IPS DF 19.7 (cell line): ENCODE measurements at places on chromosomes 13 and 19.

GRCh38 chr13:80742033-80742432 lies 401.1 kb upstream of the SPRY2 start:
- no peak for DNase-seq

DNA sequence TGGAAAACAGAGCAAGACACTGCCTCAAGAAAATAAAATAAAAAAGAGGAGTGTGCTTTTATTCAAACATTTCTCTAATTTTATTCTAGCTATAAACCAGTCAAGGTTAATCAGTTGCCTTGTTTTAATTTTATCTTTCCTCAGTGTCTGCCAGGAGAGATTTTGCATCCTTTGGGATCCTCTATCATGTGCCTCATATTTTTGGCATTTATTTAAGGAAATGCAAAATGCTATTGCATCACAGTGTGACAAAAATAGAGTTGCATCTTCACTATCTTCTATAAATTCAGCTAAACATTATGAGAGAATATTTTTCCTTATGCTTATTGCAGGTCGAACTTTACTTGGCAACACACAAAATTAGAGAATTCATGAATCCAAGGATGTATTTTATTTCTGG lies 639.0 kb upstream of the KLF12 start:
- no peak for DNase-seq

- DNase-seq: no peak
Observed at GRCh38 chr19:40150170-40150569, 41.1 kb upstream of the MAP3K10 start.

DNA sequence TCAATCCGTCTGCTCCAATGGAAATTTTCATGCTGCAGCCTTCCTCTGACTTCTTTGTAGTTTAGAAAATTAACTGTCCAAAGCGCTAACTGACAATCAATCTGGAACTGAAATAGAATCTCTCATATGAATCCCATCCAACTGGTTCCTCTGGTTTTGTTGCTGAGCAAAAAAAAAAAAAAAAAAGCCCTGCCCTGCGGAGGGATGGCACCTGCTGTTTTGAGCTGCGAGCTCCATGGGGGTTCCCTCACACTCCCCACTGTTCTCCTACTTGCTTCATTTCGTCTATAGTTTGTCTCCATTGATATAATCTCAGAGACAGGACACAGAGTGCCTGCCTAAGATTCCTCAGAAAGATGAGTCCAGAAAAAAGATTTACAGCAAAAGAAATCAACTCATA lies 33.4 kb downstream of the FAAP24 start:
- no peak for DNase-seq

DNA sequence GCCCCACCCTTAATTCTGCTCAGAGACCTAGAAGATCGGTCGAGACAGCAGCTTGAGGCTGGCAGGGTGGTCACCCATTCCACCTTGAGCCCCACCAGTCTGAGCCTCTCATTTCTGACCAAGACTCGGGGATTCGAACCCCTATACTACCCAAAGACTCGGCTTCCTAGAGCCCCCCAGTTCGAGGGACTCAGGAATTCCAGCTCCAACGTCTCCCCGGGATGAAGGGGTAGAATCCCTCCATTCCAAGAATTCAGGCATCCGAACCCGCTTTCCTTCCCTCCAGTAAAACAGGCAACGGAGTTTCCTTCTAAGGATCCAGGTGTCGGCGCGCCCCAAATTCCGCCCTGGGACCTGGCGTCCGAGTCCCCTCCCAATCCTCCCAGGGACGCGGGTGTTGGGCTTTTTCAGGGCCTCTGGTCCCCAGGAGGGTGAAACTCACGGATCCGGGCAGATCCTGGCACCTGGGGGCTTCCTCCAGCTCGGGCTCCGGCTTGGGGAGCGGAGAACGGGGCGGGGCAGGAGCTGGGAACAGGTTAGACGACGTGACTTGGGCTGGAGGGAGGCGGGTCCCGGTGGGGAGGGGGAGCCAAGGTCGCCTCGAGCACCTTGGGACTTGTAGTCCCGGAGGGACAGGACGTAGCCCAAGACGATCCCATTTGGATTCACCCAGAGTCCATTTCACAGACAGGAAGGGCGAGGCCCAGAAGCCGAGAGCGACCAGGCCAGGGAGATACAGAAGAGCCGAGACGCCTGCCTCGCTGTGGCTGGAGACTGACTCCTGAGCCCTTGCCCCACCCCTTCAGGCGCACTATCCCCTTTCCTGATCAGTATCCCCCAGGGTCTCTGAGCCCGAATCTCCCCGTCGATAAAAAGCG lies at the start of gene PPP1R13L:
PPP1R13L (minus strand) TSS at position 513 of the 878 bp plus-strand sequence. CDS start 6,751 bp downstream, outside the sequence.
- DNase-seq: no peak

DNA sequence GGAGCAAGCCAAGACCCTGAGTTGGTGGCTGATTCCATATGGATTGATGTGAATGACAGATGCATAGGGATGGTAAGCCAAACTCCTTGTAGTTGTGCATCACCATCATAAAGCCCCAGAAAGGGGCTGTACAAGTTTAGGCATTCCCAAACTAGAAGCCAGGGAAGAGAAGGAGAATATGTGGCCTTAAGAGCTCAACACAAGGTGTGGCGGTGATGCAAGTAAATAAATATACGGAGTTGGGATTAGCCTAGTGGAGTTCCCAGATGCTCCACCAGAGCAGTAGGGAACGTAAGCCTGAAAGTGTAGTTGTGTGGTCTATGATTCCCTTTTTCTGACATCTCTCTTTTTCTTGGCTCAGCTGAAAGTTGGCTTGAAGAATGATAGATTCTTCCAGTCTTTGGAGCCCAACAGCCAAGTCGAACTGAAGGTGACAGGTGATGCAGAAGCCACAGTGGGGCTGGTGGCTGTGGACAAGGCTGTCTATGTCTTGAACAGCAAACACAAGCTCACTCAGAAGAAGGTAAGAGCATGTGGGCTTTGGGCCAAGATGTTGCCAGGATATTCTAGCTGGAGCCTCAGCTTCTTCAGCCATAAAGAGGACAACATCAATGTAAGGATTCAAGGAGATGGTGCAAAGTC lies 30.1 kb downstream of the RDH8 start:
- DNase-seq: no peak

DNA sequence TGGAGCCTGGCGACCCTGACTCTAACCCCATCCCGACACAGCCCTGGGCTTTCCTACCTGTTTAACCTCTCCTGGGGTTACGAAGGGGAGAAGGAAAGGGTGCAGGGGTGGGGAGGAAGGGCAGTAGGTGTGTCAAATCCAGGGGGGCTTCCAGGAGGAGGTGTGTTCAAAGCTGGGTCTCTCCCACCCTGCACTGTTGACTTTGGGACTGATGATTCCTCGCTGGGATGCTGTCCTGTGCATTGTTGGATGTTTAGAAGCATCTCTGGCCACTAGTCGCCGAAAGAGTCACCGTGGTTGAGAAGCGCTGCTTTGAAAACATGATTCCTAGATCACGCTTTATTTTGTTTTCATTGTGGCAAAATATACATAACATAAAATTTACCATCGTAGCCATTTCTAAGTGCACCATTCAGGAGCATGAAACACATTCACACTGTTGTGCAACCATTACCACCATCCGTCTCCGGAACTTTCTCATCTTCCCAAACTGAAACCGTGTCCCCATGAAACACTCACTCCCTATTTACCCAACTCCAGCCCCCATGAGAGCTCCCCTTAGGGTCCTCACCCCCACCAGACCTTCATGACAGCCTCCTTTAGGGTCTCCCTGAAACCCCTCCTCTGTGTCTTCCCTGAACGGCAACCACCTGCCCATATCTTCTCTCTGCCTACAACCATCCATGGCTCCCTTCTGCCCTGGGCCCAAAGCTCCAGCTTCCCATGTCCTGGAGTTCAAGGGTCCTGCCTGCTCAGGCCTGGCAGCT lies 4.4 kb upstream of the FCER2 start:
- no peak for DNase-seq

DNA sequence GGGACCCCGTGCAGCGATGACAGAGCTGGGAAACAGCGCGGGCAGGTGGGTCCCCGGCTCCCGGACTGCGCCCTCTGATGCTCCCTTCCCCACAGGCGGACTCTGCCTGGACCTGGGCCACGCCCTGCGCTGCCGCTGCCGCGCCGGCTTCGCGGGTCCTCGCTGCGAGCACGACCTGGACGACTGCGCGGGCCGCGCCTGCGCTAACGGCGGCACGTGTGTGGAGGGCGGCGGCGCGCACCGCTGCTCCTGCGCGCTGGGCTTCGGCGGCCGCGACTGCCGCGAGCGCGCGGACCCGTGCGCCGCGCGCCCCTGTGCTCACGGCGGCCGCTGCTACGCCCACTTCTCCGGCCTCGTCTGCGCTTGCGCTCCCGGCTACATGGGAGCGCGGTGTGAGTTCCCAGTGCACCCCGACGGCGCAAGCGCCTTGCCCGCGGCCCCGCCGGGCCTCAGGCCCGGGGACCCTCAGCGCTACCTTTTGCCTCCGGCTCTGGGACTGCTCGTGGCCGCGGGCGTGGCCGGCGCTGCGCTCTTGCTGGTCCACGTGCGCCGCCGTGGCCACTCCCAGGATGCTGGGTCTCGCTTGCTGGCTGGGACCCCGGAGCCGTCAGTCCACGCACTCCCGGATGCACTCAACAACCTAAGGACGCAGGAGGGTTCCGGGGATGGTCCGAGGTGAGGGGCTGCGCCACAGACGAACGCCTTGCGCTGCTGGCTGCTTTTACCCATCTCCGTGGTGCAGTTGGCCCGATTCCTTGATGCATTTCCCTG lies 7.8 kb upstream of the SELENOV start:
- no peak for DNase-seq

DNA sequence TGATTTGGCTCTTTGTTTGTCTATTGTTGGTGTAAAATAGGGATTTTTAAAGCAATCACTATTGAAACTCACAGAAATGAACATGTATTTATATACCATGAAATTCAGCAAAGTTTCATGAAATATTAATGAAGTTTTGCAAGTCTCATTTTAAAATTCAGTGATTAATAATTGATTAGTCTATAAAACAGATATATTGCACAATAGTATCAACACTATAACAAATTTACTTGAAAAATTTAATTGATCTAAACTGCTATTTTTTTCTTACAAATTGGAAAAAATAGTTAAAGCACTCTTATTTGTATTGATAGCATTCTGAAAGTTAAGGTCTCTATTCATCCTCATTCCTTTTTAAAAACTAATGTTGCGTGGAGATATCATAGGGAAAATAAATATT lies 121.0 kb upstream of the PCDH9 start:
- DNase-seq: no peak

DNA sequence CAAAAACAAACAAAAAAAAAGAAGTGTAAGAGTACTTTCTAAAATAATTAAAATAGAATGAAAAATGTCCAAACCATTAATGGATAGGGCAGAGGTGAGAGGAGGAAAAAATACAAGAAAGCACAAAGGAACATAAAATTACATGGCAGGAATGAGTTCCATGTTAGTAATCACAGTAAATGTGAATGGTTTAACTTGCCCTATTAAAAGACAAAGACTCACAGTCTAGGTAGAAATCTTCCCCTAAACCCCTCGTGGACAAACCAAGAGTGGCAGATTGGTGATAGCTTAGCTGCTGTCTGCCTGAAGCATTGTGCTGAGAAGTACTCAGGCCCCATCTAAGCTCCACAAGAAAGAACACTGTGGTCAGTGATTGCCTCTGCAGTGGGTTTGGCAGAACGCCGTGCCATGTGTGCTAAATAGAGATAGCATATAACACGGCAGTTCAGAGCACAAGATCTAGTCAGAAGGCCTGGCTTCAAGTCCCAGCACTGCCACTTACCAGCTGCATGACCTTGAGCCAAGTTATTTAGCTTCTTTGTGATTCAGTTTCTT lies 103.5 kb downstream of the DPF1 start:
- no peak for DNase-seq

DNA sequence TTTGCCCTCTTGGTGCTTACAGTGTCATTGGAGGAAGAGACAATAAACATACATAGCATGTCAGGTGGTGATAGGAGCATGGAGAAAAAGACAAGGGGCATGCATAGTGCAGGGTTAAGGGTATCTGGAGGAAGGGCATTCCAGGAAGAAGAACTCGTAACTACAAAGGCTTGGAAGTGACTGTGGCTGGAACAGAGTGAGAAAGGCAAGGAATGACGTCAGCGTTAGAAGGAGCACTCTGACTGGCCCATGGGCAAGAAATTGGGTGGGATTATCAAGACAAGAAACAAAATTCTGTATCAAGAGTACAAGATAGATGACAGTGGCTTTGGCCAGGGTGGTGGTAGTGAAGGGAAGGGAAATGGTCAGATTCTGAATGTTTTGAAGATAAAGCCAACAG lies 11.2 kb downstream of the SMIM17 start:
- DNase-seq: no peak

- DNase-seq: no peak
Observed at GRCh38 chr19:4014541-4015491, 7.3 kb downstream of the PIAS4 start.

DNA sequence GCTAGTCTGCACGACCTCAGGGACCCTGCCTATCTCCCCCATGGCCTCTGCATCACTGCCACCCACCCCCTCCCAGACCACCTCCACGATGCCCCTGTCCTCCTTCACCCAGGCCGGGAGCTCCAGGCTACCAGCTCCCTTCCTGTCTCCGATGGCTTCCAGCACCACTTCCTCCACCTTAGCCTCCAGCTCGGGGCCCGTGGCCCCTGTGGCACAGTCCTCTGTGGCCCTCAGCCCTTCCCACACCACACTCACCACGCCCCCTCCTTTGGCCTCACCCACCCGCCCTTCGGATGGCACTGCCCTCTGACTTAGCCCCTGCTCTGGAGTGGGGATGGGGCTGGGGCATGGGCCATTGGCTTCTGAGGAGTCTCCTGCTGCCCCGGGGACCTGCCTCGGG lies 7.2 kb downstream of the PALM3 start:
- DNase-seq: no peak

DNA sequence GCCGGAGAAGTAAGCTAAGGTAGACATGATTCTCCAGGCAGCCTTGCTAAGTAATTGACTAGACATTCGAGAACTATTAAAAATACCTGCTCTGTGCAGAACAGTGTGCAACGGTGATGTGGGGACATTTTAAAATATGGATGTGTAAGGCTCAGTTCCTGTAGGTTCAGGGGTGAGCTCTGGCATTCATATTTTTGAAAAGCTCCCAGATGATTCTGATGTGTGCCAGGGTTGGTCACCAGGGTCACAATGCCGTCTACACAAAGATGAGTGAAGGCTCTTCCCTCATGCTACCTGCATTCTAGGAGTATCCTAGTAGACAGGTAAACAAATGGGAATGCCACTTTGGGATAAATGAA lies 702 bp upstream of the EPSTI1 start:
- DNase-seq: no peak

- no peak for DNase-seq
Observed at GRCh38 chr13:107867701-107868661, 347.4 kb downstream of the LIG4 start.

GRCh38 chr19:39728040-39728439 lies 9.8 kb downstream of the CLC start:
- no peak for DNase-seq

- DNase-seq: no peak
Observed at GRCh38 chr13:38641164-38641948, 45.5 kb upstream of the FREM2 start.
